ENCODE measurements at places on chromosomes 3 and 15.
A peak's percentile ranks its signal among the peaks of the same experiment; 100 is the strongest.

- H3K27ac ChIP-seq, result no peak within 1 kb of the TSS
- H3K27me3 ChIP-seq, result no peaks in the 10 kb centered on the region
- H3K36me3 ChIP-seq, result no peaks in the 10 kb centered on the region
- H3K4me1 ChIP-seq, result peaks cover 20% of the 10 kb centered on the region
Measured at GRCh38 chr15:63381301-63382204, at the start of gene CA12. TSS of gene CA12 (minus strand) at chr15:63381846. CDS start at chr15:63381720, 126 bp downstream.

GRCh38 chr15:101723171-101723873 lies 951 bp downstream of the TARS3 start:
- no peaks in the 10 kb centered on the region for H3K27me3 ChIP-seq
- H3K4me3 ChIP-seq, result peak overlapping the region; percentile 77
- no peak for DNase-seq
- peaks cover 5% of the 10 kb centered on the region for H3K36me3 ChIP-seq
- H3K27ac ChIP-seq, result no peak overlapping the region

DNA sequence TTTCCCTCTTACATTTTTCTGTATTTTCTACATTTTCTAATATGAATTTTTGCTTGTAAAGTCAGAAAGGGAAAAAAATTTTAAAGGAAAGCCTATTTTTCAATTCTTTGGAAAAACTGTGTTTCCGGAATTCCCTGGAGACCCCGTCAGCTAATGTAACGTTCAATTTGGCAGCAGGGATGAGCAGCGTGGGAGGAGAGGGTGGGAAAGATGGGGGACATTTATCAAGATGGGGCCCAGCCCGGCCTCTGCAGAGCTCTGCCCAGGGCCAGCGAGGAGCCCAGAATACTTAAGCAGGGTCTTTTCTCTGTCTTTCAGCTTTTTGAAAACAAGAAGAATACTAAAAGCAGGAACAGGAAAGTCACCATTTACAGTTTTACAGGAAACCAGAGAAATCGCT lies 129.0 kb downstream of the LRRK1 start:
- H3K36me3 ChIP-seq, result no peaks in the 10 kb centered on the region
- no peak overlapping the region for H3K4me3 ChIP-seq
- no peaks in the 10 kb centered on the region for H3K27me3 ChIP-seq
- H3K4me1 ChIP-seq, result no peaks in the 10 kb centered on the region

DNA sequence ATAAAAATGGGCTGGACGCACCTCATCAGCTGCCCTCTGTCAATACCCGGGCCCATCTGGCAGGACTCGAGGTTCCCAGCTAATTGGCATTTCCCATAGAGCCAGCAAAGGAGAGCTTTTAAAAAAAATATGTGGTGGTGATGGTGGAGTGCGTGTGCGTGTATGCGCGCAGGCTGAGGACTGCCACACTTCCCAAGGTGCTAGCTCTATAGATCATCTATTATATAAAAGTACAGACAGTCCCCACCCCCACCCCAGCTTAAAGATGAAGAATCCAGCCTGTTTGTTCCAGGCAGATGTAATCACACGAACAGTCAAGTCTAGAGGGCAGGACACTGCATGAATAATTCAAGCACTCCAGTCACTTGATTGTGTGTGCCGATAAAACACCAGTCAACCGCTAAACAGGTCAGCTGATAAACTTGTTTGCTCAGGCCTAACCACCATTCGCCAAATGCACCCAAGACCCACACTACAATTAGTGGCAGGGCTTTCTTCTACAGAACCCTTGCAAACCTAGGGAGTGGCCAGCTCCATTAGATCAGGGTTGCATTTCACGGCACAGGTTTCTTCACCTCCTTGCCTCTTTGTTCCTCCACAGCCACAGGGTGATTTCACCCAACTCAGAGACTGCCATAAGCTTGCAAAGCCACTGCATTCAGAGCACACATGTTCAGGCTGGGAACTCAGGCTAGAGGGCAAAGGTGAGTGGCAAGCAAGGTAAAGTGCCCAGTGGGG lies 5.8 kb downstream of the TLE3 start:
- DNase-seq, result no peak
- peaks cover 6% of the 10 kb centered on the region for H3K36me3 ChIP-seq
- H3K4me3 ChIP-seq, result no peak overlapping the region
- no peak overlapping the region for H3K27ac ChIP-seq
- H3K27me3 ChIP-seq, result no peaks in the 10 kb centered on the region
- H3K4me1 ChIP-seq, result peaks cover 25% of the 10 kb centered on the region

GRCh38 chr3:108608750-108609149 lies 19.2 kb downstream of the DZIP3 start:
- peak; percentile 33 for DNase-seq
- H3K4me1 ChIP-seq, result peaks cover 3% of the 10 kb centered on the region
- no peak overlapping the region for H3K27ac ChIP-seq
